ENCODE measurements at places on chromosomes 6 and 20. TPM values are rescaled to one million over a fixed set of nuclear protein-coding genes. Genes with fewer than 3 reads are reported as not detected.

DNA sequence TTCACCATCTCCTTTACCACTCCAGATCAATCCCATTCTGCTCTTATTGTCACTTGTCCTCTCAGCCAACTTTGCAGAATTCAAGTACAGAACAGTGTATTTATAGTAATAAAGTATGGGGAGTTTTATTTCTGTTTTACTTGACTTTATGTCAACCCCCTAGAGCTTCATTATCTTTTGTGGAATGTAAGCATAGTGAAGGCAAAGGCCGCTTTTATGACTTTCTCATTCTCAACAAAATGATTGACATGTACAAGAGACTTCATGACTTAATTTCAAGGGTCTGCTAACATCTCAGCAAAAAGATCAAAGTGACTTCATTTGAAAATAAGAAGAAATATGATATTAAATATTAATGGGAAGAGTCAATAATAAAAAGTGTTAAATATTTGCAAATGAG, 28.7 kb upstream of the ARID1B start:
- no peak for DNase-seq

DNA sequence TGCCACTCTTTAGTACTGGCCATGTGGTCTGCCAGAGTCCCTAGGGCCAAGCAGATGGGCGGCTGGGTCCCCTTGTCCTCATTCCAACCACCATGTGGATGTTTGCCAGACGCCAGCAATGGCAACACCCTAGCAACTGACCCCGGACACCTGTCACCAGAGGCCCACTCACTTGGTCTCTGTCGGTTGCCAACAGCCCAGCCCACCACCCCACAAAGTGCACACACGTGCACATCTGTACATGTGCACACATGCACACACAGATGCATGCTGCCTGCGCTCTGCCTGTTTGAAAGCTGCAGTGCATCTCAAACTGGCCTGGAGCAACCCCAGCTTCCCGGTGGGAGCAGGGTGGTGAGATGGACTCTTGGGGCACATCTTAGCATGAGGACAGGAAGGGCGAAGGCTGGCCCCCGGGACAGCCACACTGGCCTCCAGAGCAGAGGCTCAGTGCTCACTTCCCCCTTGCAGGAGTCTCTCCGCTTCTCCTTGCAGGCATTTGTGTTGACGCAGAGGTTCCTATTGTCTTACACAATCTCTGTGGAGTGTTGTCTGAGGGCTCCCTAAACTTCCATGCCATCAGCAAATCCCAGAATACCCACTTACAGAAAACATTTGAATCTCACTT, 54.0 kb downstream of the PSMG4 start:
- no peak for DNase-seq

DNA sequence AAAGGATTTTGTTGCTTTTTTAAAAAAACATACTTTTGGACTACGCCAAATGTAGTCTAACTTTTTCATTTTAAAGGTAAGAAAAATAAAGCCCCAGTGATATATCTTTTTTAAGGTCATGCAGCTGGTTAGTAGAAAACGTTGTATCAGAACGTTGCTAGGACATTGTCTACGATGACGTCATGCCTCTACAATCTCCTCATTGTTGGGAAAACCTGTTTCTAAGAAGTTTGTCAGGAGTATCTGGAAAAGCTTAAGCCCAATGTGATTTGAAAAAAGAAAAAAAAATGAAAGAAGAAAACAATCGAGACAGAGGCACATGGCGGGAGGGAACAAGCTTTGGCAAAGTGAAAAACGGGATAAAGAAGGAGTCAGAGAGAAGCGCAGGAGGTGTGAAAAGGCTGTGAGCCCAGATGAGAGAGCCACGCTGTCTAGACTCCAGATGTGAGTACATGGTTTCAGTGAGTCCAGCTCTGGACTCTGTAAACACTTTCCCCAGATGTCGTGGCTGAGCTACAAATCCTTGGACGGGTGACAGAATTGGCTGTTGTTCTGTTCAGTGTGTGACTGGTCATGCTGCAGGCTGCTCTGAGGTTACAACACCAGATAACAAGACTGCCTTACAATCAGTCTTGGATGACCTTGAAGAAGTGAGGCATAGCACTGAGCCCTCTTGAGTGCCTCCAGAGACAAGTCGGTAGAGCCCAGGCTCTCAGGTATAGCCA, 656.7 kb upstream of the ID4 start:
- DNase-seq, result no peak

DNA sequence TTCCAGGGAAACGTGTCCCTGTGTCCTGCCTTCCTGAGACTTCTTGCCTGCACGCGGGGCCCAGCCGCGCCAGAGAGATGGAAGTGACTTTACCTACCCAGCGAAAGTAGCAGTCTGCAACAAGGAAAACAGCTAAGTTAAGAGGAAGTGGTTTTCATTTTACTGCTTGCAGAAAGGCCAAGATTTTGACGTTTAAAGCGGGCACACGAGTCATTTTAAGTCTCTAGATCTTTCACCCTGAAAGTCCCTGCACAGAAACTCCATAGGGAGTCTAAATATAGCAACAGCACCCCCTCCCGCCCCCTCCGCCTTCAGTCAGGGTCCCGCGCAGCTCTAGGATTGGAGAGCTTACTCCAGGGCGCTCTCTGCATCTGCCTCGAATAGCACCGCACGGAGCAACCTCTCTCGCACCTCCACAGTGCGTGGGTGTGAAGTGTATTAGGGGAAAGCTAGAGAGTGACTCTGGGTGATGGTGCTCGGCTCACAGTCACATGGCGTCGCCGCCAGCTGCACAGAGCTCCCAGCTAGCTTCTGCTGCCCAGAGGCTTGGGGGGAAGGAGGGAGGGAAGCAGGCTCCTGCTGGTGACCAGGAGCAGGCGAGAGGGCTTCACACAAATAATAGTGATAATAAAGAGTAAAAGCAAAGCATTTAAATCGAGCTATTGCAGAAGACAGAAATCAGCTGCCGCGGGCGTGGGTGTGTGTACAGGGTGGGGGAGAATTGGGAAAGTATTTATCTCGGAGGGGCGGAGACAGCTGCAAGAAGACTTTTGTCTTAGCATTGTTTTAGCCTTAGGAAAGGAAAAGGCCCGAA, 1.8 kb upstream of the KCNQ5 start:
- peak; percentile 44 for DNase-seq

- DNase-seq, result peak; percentile 81
These were observed 725 bp downstream of the EEF1A1 start for GRCh38 chr6:73519926-73520687.

GRCh38 chr6:104505838-104506237, 353.9 kb downstream of the HACE1 start:
- no peak for DNase-seq

- no peak for DNase-seq
These were observed 584.2 kb downstream of the BCKDHB start for GRCh38 chr6:80690551-80691131.

GRCh38 chr20:56872620-56873458, 243.7 kb downstream of the TFAP2C start:
- DNase-seq, result no peak

GRCh38 chr6:38262026-38262425, 377.7 kb downstream of the BTBD9 start:
- DNase-seq, result no peak

GRCh38 chr20:51425347-51426106, 117.0 kb downstream of the NFATC2 start:
- no peak for DNase-seq

DNA sequence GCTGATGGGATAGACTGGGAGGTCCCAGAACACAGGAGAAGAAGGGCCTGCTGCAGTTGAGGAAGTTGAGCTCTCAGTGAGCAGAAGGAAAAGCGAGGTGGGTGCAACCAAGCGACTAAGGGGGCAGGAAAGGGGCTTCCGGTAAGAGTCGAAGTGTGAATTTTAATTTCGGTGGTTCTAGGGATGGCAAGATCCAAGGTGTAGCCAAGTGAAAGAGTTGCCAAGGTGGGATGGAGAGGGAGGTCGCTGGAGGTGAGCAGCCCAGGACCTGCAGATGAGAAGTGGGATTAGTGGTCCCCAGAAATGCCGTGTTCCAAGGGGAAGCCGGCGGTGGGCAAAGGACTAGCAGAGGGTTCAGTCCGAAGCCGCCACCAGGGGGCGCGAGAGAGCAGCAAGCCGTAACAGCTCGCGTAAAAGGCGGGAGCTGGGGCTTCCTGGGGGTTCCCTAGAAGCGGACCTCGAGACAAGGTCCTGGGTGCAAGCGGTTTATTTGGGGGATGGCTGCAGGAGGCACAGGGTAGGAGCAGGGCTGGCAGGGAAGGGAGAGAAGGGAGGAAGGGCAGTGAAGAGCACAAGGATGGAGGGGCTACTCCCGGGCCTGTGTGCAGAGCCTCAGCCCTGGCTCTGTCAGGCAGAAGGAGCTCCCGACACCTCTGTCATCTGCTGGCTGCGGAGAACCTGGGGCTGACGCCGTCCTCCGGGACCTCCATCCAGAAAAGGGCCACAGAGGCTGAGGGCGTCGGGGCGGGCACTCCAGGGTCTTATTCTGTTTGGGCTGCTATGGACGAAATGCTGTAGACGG, 103.6 kb downstream of the PAX1 start:
- DNase-seq, result no peak

GRCh38 chr6:81708113-81708699, 44.3 kb downstream of the TENT5A start:
- no peak for DNase-seq

DNA sequence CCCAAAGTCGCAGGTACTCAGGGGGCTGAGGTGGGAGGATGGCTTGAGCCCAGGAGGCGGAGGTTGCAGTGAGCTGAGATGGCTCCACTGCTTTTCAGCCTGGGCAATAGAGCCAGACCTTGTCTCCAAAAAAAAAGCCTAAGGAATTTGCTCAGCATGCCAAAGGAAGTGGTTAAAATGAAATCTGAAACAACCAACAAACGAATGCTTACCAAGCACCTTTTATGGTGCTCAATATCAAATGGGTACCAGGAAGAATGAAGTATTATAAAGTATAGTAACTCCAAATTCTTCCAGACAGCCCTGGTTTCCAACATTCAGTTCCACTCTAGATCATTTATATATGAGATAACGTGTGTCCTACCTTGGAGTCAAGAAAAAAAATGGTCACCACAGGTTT, 14.0 kb downstream of the GMDS start:
- DNase-seq, result no peak

- no peak for DNase-seq
These were observed 41.2 kb downstream of the TRAF3IP2 start for GRCh38 chr6:111564482-111564945.

- no peak for DNase-seq
These were observed 20.9 kb downstream of the FKBP1A start for GRCh38 chr20:1371830-1372539.

GRCh38 chr20:1965520-1966351, 28.1 kb downstream of the PDYN start:
- DNase-seq, result peak; percentile 54

PROKR2 gene
- not detected for total RNA-seq

ANGPT4 gene
- not detected for total RNA-seq

PLCB1 gene
- total RNA-seq, result 9.6 TPM

MYO6 gene
- 4.1 TPM for total RNA-seq

BACH2 gene
- 44.4 TPM for total RNA-seq

SLC17A1 gene
- 0.19 TPM for total RNA-seq

SLC13A3 gene
- not detected for total RNA-seq

MTCH1 gene
- 142 TPM for total RNA-seq

CDSN gene
- total RNA-seq, result not detected

FOXQ1 gene
- total RNA-seq, result not detected

Measured in CD4-positive, alpha-beta memory T cell (primary cell).